ENCODE measurements at places on chromosomes 11 and 22. TPM values are rescaled to one million over a fixed set of nuclear protein-coding genes. Genes with fewer than 3 reads are reported as not detected.

DNA sequence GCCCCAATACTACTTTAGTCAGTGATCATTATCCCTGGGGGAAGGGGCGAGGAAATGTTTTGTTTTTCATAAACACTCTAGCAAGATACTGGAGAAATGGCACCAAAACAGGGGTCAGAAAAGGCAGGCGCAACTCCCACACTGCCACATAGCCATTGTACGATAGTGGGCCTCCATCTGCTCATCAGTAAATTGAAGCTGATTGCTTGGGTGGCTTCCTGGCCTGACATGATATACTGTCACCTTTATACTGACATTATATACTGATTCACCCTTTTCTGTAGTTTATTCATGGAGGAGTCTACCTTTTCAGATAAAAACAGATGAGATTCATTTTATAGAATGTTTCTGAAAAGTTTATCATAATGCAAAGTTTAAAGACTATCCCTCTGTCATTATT is 51.6 kb upstream of the CCDC34 start:
- no peak for DNase-seq

- no peak for DNase-seq
Measured at GRCh38 chr11:130691581-130691980, 224.7 kb downstream of the SNX19 start.

DNA sequence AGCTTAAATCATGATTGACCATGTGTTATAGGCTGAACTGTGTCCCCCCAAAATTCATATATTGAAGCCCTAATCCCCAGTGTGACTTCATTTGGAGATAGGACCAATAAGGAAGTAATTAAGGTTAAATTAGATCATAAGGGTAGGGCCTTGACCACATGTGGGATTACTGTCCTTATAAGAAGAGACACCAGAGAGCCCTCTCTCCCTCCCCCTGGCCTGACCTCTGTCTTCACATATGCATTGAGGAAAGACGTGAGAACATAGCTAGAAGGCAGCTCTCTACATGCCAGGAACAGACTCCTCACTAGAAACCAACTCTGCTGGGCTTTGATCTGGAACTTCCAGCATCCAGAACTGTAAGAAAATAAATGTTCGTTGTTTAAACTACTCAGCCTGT is 13.6 kb upstream of the NUP50 start:
- DNase-seq: no peak

DNA sequence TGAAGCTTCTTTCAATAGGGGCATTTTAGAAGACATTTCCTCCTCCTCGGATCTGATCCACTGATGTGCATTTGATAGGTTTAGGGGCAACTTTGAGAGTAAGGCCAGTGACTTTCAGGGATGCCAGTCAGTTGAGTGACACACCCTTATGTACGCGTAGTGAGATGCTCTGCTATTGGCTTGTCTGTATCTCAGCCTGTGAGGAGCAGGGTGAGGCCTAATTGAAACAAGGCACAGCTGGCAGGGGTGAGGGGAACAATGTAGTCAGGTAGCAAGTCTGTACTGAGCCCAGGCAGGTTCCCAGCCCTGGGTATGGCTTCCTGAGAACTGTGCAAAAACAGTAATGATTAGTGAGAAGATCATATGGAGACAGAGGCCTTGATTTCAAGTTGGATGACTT is 61.5 kb downstream of the STIM1 start:
- DNase-seq: peak; percentile 60

GRCh38 chr11:10786451-10786850 is 22.3 kb downstream of the EIF4G2 start:
- no peak for DNase-seq

DNA sequence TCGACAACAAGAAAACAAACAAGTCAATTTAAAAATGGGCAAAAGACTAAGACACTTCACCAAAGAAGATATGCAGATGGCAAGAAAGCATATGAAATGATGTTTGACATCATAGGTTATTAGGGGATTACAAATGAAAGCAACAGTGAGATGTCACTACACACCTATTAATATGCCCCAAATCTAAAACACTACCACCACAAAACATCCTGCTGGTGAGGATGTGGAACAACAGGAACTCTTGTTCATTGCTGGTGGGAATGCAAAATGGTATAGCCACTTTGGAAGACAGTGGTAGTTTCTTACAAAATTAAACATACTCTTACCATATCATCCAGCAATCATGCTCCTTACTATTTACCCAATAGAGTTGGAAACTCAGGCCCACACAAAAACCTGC is 29.0 kb downstream of the PRRG4 start:
- no peak for DNase-seq

GRCh38 chr11:6419009-6419631 is at the start of gene APBB1:
Gene APBB1 (minus strand): TSS chr11:6419094. CDS start chr11:6411347, 7,747 bp downstream.
- DNase-seq: peak; percentile 78

The LMO2 gene
- total RNA-seq: not detected

Measured in activated CD4-positive, alpha-beta memory T cell treated with anti-CD3 and anti-CD28 coated beads for 36 hours (primary cell).